ENCODE measurements at places on chromosomes 13 and 19.

GRCh38 chr13:31199849-31200636 lies at the start of gene B3GLCT:
TSS of gene B3GLCT (plus strand) at chr13:31199975. CDS start at chr13:31200085, 110 bp downstream.
- DNase-seq, result peak; percentile 86

- no peak for DNase-seq
Observed at GRCh38 chr19:6138066-6138465, 2.6 kb downstream of the ACSBG2 start.

DNA sequence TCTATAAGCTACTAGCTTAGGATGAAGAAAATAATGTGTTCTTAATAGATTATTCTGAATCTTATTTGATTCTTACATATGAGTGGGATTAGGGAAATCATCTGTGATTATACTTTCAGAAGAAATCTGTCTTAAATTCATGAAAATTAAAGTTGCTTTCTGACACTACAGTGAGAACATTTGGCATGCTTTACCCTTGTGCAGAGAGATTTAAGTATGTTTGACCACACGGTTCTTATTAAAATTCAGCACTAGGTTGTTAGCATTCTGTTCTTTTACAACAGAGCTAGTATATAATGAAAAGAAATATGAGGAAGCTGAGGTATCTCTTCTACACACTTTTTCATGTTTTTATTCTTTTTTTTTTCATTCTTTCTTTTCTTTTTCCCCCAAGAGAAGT lies 2723.9 kb downstream of the PCDH9 start:
- no peak for DNase-seq

DNA sequence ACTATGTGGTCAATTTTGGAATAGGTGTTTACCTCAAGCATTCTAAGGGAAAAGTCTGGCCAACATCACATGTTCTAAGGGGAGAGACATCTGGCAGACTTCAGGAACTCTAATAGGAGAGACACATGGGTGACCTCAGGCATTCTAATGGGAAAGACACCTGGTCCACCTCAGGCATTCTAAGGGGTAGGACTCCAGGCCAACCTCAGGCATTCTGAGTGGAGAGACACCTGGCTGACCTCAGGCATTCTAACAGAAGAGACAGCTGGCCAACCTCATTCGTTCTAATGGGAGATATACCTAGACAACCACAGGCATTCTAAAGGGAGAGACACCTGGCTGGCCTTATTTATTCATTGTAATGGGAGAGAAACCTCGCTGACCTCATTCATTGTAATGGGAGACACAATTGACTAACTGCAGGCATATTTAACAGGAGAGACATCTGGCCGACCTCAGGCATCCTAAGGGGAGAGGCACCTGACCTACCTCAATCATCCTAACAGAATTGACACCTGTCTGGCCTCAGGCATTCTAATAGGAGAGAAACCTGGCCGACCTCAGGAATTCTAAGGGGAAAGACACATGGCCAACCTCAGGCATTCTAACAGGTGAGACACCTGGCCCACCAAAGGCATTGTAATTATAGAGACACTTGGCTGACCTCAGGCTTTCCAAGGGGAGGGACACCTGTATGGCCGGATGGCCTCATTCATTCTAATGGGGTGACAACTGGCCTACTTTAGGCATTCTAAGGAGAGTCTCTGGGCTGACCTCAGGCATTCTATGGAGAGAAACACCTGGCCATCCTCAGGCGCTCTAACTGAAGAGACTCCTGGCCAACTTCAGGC lies 1346.8 kb downstream of the UQCRFS1 start:
- DNase-seq, result no peak
